ENCODE measurements at places on chromosomes 4 and X.

GRCh38 chr4:182955411-182955810, 38.2 kb upstream of the DCTD start:
- no peak for DNase-seq

DNA sequence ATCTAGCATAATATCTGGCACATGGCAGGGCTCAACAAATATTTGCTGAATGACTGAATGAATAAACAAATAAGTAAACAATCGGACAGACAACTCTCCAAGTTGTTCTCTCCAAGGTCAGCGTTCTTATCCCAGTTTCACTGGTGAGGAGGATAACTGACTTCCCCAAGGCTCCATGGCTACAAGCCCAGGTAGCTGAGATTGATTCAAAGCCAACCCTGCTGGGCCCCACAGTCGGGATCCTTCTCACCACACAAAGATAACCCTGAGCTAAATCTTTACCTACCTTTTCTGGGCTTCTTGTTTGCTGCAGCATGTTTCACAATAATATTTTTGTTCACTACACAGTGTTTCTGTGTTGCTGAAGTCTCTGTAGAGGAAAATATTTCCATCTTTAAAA, 54.9 kb downstream of the USP46 start:
- no peak for DNase-seq

GRCh38 chr4:32440391-32440790, 1720.2 kb downstream of the PCDH7 start:
- no peak for DNase-seq

DNA sequence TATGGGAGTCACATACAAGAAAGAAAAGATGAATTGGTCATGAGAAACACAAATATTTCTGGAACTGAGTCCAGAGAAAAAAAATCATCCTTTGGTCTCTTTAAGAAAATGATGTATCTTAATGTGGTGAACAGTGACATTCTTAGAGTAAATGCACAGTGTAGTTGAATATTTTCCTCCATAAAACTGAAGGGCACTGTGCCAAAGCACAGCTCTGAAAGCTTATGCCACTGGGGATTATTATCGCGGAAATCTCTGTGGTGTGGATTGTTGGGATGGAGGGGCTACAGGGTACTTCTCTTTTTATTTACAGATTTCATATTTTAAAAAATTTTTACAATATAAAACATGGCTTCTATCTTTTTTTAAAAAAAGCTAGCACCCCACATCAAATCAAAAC, 908.1 kb downstream of the CCSER1 start:
- DNase-seq = no peak

GRCh38 chrX:99394456-99394855, 1015.6 kb downstream of the PCDH19 start:
- DNase-seq = no peak

GRCh38 chr4:44646151-44646550, 5.3 kb downstream of the YIPF7 start:
- no peak for DNase-seq

- peak; percentile 72 for DNase-seq
Measured at GRCh38 chrX:2707334-2707760, 16.3 kb downstream of the CD99 start.

- no peak for DNase-seq
Measured at GRCh38 chr4:169582706-169583105, 29.7 kb downstream of the NEK1 start.

DNA sequence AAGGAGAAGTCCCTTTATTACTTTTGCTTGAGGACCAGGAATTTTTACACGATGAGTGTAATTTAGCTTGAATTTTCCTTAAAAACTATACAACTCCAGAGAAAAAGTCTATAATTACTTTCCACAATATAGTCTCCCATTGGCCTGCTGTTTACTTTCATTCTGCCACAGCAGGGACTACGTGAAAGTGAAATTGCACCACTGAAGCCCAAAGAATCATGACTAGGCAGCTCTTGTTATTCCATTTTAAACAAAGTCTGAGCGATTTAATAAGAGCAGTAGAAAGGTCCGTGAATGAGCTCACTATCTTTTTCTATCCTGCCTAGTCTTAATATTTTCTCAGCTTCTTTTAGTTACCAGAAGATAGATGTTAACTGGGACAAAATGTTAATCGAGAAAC, 68.6 kb downstream of the ADGRG4 start:
- no peak for DNase-seq

GRCh38 chr4:6625256-6625655, 15.2 kb upstream of the MRFAP1 start:
- no peak for DNase-seq

- DNase-seq = no peak
Measured at GRCh38 chrX:56783450-56783831, 54.4 kb downstream of the NBDY start.

DNA sequence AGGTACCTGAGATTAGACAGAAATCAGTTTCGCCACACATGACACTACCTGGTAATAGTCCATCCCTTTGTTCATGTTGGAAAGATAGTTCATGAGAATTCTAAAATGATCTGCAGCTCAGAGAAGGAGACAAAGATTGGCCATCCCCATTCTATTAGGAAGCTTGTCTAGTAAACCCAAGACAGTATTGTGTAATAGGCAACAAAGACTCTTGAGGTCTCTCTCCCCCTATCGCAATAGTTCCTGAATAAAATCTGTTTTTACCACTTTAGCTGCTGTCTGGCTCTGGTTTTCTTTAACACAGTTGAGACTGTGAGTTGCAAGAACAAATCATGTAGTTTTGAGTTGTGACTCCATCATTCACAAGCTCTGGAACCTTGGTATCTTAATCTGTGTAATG, 14.8 kb upstream of the BBS7 start:
- no peak for DNase-seq

- peak; percentile 46 for DNase-seq
Measured at GRCh38 chrX:150363561-150364346, 637 bp downstream of the MAMLD1 start.

DNA sequence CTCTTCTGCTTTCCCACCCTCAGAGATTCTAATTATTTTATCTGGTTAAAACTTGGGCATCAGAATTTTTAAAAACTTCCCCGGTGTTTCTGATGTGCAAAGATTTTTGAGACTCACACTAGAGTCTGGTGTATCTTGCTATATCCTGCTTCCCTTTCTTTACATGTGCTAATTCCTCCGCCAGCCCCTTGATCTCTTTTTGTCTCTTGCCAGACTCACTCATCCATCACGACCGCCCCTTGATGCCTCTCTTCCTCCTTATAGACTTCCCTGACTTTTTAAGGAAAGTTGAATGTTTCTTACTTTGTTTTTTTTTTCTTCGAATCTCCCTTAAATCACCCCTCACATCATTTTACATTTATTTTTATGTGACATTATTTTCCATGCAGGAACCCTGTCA, 274.9 kb upstream of the PITX2 start:
- DNase-seq = no peak

DNA sequence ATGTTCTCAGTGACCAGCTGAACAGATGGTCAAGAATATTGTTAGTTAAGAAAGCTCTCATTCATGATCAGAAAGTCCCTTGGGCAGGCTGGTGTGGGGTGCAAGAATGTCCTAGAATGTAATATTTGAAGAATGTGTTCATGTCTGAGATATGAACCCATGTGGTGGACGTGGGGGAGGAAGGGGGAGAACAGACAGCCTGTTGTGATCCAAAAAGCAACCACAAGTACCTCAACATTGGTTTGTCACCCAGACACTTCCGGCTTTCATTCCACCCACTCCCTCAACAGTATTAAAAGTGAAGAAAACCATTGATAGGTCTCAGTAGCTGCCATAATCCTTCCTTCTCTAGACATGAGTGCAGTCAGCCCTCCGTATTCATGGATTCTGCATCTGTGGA, 82.2 kb downstream of the MAML3 start:
- DNase-seq = peak; percentile 49

GRCh38 chr4:21795091-21795490, 153.5 kb downstream of the KCNIP4 start:
- DNase-seq = no peak

GRCh38 chr4:102321260-102321995, 23.9 kb downstream of the SLC39A8 start:
- DNase-seq = no peak

- DNase-seq = no peak
Measured at GRCh38 chr4:144714166-144714565, 68.2 kb downstream of the HHIP start.

- no peak for DNase-seq
Measured at GRCh38 chrX:17635231-17635630, 102.1 kb upstream of the SCML1 start.

DNA sequence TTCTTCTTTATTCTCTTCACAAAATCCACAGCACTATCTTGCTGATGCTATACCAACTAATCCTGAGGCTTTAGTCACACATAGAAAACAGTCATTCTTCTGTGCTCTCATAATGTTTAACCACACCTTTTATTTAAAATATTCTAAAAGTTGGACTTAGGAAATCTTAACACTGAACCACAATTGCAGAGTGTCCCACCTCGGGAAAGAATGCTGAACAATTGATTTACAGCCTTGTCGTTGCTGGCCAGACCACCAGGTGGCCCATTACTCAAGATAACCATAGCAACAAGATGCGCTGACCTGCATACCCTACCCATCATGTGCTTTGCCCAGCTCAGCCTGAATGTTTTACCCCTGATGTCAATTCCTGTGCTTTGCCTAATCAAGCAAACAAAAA, 100.8 kb downstream of the ARSJ start:
- no peak for DNase-seq

DNA sequence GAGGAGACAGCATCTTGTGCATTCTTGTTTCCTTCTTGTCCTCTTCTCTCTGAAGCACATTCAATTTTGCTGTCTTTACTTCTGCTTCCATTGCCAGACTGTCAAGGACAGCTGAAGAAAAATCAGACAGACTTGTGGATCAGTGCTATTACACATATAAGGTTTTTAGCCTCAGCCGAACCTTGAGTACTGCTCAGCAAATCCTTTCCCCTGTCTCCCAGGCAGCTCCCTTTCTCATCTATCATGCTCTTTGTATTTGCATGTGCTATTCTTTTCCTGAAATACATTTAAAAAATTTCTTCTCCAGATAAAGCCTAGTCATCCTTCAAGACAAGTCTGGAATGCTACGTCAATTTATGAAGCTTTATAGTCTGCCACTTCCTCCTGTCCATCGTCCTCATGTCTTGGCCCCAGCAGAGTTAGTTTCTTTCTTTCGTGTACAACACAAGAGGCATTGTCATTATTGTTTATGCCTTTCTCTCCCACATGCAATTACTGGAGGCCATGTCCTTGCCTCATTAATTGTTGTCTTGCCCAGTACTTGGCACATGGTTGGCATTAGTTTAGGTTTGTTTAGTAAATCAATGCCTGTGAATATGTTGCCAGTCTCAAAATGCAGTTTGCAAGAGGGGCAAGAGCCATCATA, 45.1 kb downstream of the ADGRL3 start:
- no peak for DNase-seq

- no peak for DNase-seq
Measured at GRCh38 chr4:159195361-159195769, 92.5 kb downstream of the RAPGEF2 start.

DNA sequence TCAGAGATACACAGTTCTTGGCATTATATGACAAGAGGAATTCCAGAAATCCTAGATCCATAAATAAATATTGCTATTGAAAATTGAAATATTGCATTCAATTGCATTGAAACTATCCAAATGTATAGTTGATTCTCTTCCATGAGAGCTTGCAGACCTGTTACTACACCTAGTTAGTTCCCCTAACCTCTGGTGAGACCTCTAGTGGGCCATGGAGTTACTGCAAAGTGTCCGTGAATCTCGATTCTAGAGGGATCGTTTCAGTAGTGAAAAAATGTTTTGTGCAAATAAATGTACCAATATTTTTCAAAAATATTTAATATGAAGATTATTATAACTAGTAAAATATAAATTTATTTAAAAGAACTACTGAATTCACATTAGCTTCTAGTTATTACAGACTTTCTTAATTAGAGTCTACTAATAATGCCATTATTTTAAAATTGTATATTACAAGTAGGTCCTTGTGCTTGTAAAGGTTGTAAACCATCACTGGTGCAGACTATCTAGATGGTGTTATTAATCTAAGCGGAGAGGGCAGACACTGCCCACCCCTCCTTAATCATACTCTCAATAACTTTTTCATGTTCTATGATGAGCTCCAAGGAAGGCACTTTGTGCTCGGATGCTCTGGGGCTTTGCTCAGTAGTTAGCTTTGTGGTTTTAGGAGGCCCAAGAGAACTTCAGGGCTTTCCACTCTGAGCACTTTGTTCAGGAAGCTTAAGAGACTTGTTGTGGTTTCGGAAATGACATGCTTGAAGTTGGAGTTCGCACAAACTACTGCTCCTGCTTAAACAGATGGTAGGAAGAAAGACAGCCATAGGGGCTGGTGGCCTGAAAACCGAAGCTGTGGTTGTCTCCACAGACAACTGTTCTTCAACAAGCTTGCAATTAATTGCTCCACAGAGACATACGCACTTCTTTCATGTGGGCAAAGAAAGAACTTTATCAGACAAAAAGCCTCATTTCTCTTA, 42.8 kb downstream of the IL21 start:
- no peak for DNase-seq

GRCh38 chr4:188297873-188298272, 158.6 kb downstream of the TRIML1 start:
- no peak for DNase-seq

DNA sequence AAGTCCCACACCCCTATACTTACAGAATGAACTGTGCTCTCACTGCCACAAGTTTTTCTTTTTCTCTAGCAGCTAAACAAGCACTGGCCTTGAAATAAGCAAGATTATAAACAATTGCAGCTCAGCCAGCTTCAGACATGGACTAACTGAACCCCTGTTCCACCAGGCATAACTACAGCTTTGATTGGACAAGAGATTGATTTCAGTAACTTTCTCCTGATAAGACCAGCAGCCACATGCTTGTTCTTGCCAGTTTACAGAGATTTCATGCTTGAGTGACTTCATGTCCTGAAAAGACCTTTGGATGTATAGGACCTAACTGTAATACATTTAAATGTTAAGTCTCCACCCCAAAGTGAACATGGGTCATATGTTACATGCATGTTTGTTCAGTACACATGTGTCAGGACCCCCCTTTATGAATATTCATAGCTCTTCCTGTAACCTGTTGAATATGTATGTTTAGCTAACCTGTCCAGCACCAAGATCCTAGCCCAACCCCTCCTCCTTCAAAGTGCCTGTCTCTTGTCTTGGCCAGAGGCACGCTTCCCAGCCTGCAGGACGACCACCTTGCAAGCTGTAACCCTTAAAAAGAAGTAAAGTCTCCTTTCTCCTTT, 27.9 kb downstream of the ZNF275 start:
- no peak for DNase-seq

- no peak for DNase-seq
Measured at GRCh38 chr4:77154761-77155499, 2.1 kb upstream of the CCNG2 start.

GRCh38 chr4:113953888-113954287, 25.6 kb downstream of the ARSJ start:
- DNase-seq = no peak

GRCh38 chrX:46642145-46642544, 68.6 kb downstream of the CHST7 start:
- no peak for DNase-seq

DNA sequence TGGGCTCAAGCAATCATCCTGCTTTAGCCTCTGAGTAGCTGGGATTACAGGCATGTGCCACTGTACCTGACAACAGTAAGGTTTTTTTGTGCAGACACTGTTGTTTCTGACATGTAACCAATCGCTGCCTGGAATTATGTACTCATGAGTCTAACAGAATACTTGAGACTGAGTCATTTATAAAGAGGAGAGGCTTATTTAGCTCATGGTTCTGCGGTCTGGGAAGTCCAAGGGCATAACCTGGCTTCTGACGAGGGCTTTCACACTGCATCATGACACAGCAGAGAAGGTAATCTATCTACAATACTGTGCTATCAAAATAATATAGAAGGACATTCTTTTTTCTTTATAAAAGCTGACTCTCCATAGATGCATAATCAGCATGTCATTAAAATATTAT, 115.5 kb upstream of the STOX2 start:
- no peak for DNase-seq

All from Right ventricle myocardium superior (tissue), 1 donor.